ENCODE measurements at places on chromosomes 13 and 19.

DNA sequence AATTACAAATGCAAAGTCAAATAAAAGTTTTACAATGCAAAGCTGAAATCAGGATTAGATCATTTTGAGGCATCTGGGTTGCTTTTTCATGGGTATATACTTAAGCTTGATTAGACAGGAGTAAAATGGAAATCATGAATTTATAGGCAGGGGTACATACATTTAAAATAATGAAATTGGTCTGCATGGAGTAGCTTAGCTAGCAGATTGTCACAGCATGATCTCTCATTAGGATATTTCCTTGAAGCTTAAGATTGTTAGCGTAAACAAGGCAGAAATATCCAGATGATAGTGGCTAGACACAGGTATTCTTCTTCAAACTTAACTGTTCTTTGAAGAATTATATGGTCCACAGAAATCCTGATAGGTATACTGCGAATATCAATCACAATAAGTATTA lies 1627.0 kb upstream of the PCDH20 start:
- no peak for DNase-seq

GRCh38 chr13:106276876-106277275 lies 258.6 kb downstream of the EFNB2 start:
- DNase-seq: no peak

- no peak for DNase-seq
Observed at GRCh38 chr19:48603850-48604249, 2.7 kb upstream of the SPACA4 start.

DNA sequence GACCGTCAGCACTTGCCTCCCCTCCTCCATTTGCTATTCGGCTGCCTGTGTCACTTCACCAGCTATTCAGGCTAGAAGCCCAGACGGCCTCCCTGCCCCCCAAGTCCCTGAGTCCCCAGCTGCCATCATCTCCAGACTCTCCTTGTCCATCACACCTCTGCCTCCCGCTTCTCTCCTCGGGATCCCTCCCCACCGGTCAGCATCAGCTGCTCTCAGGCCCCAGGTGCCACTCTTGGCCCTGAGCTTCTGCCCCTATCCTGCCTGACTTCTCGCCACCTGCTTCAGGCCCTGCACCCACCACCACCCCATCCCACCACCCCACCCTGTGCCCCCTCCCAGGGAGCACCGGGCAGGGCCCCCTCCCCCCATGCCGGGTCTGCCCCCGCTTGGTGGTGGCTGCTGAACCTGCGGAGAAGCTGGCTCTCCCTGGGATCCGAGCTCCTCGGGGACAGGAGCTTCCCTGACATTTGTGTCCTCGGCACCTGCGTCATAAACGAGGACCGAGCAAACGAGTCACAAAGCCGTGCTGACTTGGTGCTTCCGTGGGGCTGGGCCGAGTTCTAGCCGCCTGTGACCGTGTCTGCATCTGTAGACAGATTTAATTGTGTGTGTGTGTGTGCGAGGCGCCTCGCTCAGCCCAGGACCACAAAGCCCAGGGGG lies 70.3 kb upstream of the MCF2L start:
- DNase-seq: no peak

DNA sequence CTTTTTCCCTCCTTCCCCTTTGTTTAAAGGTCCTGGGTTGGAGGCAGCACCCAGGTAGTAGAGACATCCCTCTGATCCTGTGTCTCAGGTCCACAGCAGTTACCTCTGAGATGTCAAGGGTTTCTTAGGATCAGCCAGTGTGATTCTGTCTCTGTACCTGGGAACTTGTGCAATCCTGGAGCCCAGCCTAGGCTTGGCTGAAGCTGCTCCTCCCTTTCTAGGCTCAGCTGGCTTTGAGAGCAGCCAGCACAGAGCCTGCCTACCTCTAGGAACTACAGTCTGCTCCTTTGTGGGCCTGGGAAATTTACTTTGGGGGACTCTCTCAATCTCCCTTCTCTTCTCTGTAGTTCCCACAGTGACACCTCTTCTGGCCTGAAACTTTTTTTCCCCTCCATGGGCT lies 171.6 kb downstream of the MTUS2 start:
- DNase-seq: no peak

DNA sequence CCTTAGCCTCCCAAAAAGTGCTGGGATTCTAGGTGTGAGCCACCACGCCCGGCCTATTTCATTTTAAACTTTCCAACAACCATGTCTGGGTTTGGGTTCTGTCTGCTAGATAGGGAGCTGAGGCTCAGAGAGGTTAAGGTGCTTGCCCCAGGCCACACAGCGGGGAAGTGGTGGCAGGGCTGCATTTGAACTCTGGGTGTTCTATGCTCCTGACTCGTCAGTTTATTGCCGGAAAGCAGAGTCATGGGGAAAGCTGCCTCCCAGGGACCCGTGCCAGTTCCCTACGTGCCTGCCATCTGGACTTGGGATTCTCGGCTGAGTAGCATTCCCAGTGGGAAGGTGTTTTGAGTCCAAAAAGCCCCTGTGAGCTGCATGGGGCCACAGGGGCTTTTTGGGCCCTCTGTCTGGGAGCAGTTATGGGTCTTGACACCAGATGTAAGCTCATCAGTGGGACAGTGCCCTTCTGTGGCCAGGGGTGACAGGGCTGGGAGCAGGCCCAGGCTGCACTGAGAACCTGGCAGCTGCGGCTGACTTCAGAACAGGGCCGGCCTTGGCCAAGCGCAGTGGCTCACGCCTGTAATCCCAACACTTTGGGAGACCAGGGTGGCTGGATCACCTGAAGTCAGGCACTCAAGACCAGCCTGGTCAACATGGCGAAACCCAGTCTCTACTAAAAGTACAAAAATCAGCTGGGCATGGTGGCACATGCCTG lies 10.9 kb downstream of the RFX1 start:
- no peak for DNase-seq

DNA sequence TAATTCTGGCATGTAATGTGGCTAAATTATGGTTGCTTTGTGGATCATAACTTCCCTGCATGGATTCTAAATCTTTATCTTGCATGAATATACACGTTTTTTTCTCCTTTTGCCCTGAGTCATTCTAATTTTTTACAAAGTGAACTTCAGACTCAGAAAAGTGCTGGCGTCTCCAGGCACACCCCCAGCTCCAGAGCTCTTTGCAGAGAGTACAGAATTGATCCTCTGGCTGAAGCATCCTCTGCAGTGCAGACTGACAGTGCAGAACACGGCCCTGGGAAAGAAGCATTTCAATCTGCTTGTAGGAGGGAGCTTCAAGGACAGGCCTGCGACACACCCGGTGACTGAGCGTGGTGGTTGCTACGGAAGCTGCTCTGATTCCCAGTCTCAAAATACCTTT lies 228.1 kb downstream of the FGF9 start:
- no peak for DNase-seq

- no peak for DNase-seq
Observed at GRCh38 chr13:109700176-109700575, 86.2 kb downstream of the IRS2 start.

- DNase-seq: no peak
Observed at GRCh38 chr13:22372261-22372660, 701.4 kb downstream of the FGF9 start.

GRCh38 chr13:113020323-113021080 lies 51.5 kb downstream of the MCF2L start:
- DNase-seq: no peak

GRCh38 chr13:60090574-60090973 lies 73.2 kb downstream of the DIAPH3 start:
- DNase-seq: no peak

- no peak for DNase-seq
Observed at GRCh38 chr13:75579529-75579928, 29.9 kb downstream of the UCHL3 start.

Data from stimulated activated CD8-positive, alpha-beta memory T cell treated with anti-CD3 and anti-CD28 coated beads, Interleukin-2, amount 100 ng/mL, for 1 hour (primary cell).